ENCODE measurements at places on chromosomes 1 and 21.

GRCh38 chr1:210771131-210771530, 362.8 kb downstream of the KCNH1 start:
- no peak for DNase-seq

DNA sequence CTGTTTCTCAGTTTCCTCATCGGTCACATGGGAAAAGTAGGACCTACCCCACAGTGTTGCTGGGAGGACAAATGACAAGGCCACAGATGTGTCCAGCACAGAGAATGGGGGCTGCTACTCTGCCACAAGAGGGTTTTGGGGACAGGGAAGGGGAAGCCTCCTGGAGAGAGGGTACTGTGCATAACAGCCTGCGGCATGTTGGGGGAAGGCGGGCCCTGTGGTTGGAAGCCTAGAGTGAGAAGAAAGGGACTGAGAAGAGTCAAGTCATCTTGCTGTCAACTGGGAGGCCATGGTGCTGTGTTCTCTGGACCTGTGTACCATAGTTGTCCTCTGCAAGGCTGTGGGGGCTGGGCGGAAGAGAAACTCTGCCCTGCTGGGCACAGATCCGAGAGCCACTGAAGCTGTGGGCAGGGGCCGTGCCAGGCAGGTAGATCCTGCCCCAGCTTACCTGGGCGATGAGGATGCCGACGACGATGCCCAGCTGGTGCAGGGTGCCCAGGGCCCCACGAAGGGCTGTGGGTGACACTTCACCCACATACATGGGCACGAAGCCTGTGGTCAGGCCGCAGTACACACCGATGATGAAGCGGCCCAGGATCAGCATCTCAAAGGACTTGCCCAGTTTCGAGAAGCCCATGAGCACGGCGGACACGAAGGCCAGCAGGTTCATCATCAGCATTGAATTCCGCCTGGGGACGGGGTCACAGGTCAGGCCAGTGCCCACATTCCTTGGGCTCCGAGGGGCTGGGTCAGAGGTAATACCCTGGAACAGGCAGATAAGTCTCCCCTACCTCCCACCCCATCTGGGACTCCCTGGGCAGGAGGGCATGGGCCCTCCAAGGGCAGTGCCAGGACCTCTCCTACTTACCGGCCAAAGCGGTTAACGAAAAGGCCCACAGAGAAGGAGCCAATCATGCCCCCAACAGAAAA, 28.2 kb downstream of the SLC2A1 start:
- DNase-seq, result no peak

- DNase-seq, result no peak
These were observed 44.7 kb downstream of the KCNC4 start for GRCh38 chr1:110254604-110255391.

DNA sequence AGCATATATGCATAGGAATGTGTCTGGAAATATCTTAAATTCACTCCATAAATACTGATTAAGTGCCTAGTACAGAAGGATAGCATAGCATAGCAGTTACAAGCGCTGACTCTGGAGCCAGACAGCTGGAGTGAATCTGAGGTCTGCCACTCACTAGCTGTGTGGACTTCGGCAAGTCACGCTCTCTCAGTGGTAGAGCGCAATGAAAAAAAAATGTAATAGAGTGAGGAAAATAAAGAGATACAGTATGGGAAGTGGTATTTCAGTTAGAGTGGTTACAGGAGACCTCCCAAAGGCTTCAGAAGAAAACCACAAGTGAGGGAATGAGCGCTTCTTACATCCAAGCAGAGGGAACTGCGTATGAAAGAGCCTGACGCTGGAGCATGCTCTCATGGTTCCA, 338.9 kb upstream of the PRMT6 start:
- no peak for DNase-seq

DNA sequence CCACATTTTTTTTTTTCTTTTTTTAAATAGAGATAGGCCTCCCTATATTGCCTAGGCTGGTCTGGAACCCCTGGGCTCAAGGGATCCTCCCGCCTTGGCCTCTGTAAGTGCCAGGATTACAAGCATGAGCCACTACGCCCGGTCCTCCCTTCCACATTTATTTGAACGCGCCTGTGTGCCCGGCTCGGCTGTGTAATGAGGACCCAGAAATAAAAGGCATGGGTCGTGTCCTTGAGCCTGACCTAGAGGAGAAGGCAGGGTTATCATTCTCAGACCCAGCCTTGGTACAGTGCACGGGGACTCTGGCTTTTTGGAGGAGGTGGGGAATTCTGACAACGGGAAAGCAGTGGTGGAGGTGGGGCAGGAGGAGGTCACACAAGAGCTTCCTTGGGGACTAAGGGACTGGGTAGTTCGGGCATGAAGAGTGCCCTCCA, 841 bp downstream of the CENPF start:
- DNase-seq, result no peak

- DNase-seq, result no peak
These were observed 33.5 kb upstream of the KLF17 start for GRCh38 chr1:44084998-44085675.

GRCh38 chr1:167627865-167628641, 2.0 kb upstream of the RCSD1 start:
- DNase-seq, result no peak

DNA sequence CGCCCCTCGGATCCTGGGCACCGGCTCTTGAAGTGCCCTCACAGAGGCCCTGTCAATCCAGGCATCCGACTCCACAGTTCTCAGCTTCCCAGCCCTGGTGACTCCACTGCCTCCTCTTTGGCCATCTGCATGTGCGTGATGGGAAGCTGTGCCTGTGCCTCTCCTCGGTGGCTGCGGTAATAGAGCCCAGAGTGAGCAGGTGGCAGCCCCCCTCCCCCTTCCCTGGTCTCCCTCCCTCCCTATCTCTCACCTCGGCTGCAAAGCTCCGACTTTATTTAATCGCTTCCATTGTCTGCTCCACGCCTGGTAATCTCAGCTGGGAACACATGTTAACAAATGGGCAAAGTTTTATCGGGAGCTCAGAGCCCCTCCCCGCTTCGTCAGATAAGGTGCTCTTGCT, 91.9 kb downstream of the IGSF21 start:
- peak; percentile 96 for DNase-seq

DNA sequence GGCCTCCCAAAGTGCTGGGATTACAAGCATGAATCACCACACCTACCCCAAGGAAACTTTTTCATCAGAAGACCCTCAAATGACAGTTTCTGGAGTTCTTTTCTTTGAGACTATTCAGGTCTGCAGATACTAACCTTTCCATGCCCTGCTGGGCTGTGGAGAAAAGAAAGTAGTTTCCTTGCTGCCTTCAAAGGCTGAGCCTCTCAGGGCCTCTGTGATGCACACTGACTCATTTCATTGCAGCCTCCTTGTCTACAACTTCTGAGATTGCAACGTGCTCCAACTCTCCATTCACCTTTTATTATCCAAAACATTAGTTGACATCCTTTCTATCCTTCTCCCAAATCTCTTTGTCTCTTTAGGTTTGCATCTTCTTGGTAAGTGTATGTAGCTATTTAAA, 8.8 kb upstream of the SAMSN1 start:
- DNase-seq, result no peak

GRCh38 chr21:35414507-35415139, 365.5 kb upstream of the RUNX1 start:
- no peak for DNase-seq

- no peak for DNase-seq
These were observed 2.0 kb downstream of the SLAMF7 start for GRCh38 chr1:160741092-160741501.

DNA sequence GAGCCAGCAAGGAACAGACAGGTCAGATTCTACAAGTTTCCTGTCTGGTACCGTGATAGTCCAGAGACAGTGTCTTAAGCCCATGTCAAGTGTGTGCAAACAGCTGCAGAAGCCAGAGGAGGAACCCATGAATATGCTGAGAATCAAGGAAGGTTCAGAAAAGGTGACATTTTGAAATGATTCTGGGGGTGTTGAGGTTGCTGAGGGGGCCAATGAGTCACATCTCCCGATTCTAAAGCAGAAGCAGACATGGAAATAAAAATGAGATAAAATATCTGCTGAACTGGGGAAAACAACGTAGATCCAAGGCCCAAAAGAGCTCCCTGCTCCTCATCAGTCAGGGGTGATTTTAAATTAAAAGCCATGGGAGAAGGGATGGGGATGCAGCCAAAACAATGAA, 15.8 kb upstream of the SYT6 start:
- no peak for DNase-seq

GRCh38 chr1:64669098-64669675, 75.7 kb upstream of the RAVER2 start:
- no peak for DNase-seq

DNA sequence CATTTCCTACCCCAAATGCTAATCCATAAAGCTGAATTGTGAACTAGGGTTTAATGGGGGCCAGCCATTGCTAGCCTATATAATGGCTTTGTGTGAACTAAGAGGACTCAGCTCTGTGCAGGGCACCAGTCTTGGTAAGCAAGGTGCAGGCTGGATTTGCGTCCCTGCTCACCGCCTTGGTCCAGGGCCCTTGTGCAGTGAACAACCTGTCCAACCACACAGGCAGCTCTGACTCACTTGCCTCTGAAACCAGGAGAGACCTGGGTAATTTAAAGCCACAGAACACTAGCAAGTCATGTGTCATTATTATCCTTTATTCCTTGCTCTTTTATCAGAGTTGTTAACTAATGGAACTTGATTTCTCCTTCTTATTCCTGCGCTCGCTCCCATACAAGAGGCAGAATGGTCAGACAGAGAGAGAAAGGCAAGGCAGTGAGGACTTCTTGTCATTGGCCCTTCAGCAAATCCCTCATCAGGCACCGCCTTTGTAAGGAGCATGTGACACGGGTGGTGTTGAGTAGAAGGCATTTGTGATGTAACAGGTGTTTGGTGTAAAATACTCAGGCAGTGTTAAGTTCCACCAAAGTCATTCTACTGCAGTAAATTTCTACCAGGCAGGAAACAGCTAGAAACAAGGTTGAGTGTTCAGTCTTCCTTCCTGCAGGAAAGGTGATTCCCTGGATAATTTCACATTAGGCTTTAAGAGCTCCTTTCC, 67.3 kb upstream of the OLIG2 start:
- no peak for DNase-seq

- DNase-seq, result no peak
These were observed 142.5 kb downstream of the TIAM1 start for GRCh38 chr21:31201548-31201947.

DNA sequence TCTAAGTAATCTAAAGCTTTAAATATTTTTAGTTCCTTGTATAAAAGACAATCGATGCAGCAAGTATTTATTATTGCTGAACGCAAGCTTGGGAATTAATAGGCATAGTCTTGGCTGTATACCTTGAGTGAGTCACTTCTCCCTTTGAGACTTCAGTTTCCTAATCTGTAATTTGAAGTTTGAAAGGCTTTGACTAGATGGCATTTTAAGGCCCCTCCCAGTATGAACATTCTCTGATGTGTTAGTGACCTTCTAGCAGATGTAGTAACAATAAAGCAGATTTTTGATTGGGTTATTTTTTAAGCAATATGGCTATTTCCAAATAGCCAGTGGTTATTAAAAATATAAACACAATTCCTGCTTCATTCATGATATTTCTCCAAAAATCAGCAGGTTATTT, 58.2 kb downstream of the DUSP10 start:
- DNase-seq, result no peak

DNA sequence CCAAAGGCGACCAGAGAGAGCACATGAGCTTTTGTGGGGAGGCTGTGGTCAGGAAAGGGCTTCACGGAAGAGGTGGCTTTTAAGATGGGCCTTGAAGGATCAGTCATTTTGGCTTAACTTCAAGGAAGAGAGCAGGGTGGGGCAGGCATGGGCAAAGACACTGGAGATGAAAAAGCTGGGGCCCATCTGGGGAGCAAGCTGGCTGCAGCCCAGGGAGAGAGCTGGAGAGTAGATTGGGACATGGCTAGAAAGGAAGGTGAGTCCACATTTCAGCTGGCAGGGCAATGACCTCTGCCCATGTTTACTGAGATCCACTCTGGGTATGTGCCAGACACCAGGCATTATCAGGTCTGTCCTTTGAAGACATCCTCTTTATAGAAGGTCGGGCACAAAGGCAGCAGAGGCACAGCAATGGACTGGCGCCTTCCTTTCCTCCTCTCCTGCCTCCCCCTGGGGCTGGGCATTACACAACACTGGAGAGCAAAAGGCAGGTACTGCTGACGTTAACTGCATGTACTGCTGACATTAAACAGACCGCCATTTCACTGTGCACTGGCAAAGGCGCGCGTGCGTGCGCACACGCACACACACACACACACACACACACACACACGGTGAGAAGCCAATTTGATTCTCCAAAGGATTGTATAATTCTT, 2.2 kb upstream of the UBXN10 start:
- DNase-seq, result no peak

DNA sequence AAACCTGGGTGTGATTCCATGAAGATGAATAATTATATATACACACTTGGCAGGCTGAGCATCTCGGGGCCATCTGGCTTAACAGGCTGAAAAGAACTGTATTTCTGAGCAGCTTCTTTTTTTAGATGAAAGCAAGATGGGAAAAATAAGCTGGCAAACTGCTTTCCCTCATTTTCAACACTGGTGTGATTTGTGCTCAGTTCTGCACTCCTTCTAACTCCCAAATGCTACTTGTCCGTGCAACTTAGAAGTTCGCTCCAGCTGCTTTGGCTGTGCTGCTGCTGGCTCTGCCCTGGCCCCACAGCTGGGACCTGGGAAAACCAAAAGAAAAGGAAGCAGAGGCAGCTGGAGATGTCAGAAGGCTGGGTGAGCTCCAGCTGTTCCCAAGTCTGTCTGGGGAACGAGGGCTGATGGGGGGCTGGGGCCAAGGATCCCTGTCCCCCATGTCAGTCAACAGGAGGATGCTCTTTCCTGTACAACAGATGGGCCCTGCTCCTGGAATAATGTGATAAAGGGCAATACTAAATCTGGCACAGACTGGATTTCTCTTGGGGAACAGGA, 44.9 kb downstream of the PAFAH2 start:
- DNase-seq, result peak; percentile 100

GRCh38 chr1:50458507-50458906, 35.3 kb upstream of the DMRTA2 start:
- no peak for DNase-seq

GRCh38 chr1:159925719-159926078, 392 bp upstream of the TAGLN2 start:
- no peak for DNase-seq

DNA sequence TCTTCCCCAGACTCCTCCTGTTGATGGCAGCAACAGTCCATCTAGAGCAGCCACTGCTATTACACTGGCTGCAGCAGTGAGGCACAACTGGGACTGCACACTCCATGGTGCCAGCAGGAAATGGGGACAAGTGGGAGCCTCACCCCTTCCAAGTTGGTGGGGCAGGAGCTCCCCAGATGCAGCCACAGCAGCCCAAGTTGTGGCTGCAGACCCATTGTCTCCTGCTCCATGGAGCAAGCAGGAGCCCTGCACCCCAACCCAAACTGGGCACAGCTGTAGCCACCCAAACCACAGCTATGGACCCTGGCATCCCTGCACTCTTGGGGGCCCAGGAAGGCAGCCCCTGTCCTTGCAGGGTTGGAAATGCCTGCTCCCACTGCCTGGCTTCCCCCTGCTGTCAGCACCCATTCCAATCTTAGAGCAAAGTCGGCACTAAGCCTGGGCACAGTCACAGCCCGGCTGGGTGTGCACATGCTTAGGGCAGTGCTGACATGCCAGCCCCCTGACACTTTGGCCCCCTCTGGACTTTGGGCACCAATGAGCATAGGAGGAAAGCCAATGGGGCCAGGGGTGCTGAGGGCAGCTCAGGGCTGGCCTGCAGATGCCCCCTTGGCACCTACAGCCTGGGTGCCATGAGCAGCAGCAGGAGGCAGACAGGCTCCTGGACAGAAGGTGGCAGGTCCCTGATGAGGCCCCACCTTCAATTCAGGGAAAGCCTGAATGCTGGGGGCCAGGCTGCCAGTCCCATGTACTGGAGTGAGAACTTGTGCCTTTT, 44.0 kb downstream of the MATN1 start:
- DNase-seq, result no peak

Data from NCI-H2171 treated with DMSO at 0.1 percent for 48 hours (cell line).